ENCODE measurements at places on chromosomes 12 and 14.

GRCh38 chr12:5511644-5512600 lies 80.0 kb downstream of the NTF3 start:
- no peak for DNase-seq

DNA sequence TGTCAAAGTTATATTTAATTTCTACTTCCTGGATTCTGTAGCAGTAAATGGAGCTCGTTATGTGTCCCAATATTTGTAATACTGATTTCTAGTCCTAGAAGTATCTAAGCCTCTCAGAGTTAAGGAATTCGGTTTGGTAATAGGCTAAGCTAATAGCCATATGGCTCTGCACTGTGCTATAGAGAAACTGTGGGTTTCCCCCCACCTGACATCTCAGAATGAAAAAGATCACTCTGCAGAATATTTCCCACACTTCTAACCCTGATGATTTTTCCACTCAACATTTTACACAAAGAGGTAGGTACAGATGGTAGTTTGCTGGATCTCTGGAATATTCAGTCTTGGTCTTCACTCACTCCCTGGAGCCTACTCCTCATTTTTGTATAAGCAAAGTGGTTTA lies 71.2 kb downstream of the BORCS5 start:
- no peak for DNase-seq

DNA sequence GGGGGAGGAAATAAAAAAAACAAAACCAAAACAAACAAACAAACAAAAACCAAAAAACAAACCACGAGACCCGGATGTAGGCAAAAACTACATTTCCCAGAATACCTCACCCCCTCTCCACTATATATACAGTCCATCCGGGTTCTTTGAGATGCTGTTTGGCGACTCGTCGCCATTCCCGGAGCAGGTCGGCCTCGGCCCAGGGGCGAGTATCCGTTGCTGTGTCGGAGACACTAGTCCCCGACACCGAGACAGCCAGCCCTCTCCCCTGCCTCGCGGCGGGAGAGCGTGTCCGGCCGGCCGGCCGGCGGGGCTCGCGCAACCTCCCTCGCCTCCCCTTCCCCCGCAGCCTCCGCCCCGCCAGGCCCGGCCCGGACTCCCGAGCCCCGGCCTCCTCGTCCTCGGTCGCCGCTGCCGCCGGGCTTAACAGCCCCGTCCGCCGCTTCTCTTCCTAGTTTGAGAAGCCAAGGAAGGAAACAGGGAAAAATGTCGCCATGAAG lies at the start of gene RNF10:
Gene RNF10 (plus strand): TSS at position 154 of the 500 bp plus-strand sequence. CDS start 456 bp downstream, outside the sequence.
- peak; percentile 83 for DNase-seq

- DNase-seq: no peak
Observed at GRCh38 chr14:81263777-81264410, 43.1 kb upstream of the GTF2A1 start.

DNA sequence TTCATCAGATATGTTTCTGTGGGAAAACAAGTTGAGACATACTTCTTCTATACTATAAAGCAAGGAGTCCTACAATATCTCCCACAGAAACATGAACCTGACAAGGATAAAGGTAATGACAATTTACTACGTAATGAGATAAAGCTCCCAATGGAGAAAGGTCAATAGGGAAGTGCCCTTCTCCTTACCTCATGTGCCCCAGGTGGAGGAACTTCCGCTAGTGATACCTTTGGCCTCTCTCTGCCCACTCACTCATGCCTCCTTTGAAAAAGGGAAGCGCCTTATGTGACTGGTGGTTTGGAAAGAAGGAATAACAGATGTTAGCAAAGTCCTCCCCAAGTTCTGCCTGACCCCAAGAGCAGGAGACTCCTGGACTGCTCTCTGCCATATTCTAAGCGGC lies 305.3 kb downstream of the ITPR2 start:
- DNase-seq: no peak

DNA sequence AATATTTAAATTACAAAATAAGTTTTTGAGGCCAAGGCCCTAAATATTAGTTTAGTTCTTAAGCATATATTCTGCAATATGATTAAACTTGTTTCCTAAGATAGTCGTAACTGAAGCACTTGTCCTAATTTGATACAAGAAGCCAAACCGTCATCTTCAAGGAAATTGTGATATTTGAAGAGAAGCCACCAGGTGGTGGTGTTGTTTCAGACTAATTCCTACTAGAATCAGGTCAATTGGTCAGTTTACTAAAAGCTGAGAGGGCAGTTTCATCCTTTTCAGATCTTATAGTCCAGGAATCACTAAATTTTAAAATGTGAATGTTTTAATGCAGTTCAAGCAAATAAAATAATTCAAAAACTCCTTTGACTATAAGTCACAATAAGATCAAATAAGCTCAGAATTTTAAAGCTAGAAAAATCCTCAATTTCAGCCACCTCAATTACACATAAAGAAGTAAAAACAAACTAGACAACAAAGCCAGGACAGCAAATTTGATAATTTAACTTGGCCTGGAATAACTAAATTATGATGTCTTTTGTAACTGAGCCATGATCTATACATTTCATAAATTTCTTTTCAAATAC lies 7.1 kb upstream of the ARL1 start:
- peak; percentile 39 for DNase-seq

- no peak for DNase-seq
Observed at GRCh38 chr14:61511558-61511948, 183.8 kb upstream of the HIF1A start.

- DNase-seq: peak; percentile 95
Observed at GRCh38 chr14:67532998-67533753, at the start of gene PLEKHH1. Gene PLEKHH1, plus strand, starts transcription at chr14:67533290. Its CDS starts 8,578 bp downstream, at chr14:67541868.

DNA sequence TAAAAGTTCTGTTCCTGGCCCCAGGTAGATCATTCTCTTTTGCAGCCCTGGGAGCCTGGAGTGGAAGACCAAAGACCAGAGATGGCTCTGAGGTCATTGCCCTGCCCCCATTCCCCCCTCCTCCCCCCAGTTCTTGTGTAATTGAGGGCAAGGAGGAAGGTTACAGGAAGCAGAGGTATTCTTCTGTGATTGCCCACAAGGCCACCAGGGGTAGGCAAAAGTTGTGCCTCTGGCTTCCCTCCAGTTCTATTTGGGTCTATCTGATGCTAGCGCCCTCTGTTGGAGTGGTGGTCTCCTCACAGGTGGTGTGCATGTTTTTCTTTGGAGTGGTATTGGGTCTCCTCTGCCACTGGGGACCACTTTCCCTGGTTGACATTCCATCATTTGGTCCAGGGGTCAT lies 41.2 kb upstream of the CRY1 start:
- DNase-seq: no peak

- DNase-seq: peak; percentile 12
Observed at GRCh38 chr12:203462-204260, 10.3 kb downstream of the SLC6A12 start.

GRCh38 chr14:92704036-92704804 lies 44.2 kb downstream of the LGMN start:
- DNase-seq: peak; percentile 25

DNA sequence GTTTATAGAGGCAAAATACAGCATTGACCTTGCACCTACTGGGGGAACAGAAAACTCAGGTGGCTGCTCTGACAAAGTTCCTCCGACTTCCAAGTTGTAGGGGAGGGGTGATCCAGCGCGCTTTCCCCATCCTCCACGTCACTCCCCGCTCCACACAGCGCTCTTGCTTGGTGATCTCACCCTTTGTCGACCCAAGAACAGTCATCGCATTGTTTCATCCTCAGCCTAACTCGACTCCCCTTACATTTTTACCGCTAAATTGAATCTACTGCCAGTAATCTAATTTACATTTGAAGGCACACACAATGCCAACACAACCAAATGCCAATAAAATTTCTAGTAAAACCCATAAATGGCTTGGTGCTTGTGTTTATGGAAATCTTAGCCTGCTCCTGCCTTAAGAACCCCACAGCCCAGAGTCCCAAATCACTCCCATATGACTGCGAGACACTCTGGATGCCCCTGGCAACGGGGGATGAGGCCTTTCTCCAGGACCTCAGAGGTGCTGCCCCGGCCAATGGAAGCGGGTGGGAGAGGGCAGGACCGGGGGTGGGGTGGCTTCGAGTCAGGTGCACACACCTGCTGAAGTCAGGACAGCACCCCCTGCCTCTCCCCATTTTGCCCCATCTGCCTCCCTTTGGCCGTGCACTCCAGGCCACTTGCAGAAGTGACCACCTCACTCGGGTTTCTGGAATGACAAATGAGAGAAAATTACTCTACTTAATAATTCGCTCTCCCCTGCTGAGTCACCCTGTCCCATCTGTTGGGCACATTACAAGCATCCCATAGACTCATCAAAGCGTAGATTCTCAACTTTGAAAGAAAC lies 98.2 kb upstream of the GSC start:
- peak; percentile 70 for DNase-seq

GRCh38 chr12:60529261-60529660 lies 933.4 kb downstream of the SLC16A7 start:
- no peak for DNase-seq

DNA sequence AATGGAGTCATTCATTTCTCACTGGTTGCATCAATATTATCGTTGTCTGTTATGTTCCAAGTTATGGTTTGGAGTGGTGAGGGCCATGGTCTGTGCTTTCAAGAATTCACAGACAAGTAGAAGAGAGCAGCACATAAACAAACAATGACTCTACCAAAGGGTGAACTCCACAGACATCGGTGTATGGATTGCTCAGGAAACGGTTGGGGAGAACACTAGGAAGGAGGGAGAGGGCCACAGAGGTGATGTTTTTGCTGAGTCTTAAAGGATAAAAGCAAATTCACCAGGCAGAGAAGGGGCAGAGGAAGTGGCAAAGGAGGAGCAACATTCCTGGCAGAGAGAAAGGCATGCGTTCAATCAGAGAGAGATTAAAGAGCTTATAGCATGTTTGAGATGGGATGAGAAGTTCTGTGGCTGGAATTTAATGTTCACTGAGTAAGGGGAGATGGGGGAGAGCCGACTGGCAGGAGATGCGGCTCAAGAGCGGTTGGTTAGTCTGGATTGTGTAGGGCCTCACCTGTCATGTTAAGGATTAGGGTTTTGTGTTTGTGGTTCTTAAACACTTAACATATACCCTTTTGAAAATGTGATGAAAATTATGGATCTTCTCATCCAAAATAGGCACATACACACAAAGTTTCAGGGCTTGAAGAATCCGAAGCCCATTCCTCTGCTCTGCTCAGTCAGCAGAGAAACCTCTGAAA lies 42.3 kb upstream of the FRMD6 start:
- DNase-seq: no peak

DNA sequence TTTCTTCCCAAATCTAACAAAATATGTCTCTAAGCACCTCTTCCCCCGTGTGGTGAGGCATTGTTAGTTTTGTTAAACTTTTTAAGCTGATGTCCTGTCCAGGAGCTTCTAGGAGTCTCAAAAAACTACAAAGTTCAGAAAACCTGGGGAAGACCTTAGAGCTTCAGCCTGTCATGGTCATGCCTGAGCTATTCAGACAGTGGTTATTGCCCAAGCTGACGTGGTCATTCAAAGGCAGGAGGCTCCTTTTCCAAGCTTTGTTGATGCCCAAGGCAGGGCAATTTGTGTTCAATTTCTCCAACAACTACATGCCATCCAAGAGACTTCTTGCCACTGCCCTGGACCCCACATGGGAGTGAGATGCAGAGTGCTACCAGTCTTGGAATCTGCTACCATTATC lies 5.8 kb upstream of the LYZ start:
- DNase-seq: no peak

- no peak for DNase-seq
Observed at GRCh38 chr12:70045036-70045435, 198.2 kb upstream of the CNOT2 start.

All from midbrain (tissue), 1 donor.